GM19239 (cell line): ENCODE measurements at places on chromosomes 6 and 20.
A peak's percentile ranks its signal among the peaks of the same experiment; 100 is the strongest.

GRCh38 chr6:119444642-119445557 is 95.3 kb upstream of the MAN1A1 start:
- no peak for DNase-seq

GRCh38 chr6:154733183-154733625 is at the start of gene SCAF8:
TSS of gene SCAF8 (plus strand) at chr6:154733416. CDS start at chr6:154733901, 485 bp downstream.
- DNase-seq, result peak; percentile 80

- no peak for DNase-seq
Measured at GRCh38 chr6:66179361-66179760, 472.3 kb upstream of the EYS start.

DNA sequence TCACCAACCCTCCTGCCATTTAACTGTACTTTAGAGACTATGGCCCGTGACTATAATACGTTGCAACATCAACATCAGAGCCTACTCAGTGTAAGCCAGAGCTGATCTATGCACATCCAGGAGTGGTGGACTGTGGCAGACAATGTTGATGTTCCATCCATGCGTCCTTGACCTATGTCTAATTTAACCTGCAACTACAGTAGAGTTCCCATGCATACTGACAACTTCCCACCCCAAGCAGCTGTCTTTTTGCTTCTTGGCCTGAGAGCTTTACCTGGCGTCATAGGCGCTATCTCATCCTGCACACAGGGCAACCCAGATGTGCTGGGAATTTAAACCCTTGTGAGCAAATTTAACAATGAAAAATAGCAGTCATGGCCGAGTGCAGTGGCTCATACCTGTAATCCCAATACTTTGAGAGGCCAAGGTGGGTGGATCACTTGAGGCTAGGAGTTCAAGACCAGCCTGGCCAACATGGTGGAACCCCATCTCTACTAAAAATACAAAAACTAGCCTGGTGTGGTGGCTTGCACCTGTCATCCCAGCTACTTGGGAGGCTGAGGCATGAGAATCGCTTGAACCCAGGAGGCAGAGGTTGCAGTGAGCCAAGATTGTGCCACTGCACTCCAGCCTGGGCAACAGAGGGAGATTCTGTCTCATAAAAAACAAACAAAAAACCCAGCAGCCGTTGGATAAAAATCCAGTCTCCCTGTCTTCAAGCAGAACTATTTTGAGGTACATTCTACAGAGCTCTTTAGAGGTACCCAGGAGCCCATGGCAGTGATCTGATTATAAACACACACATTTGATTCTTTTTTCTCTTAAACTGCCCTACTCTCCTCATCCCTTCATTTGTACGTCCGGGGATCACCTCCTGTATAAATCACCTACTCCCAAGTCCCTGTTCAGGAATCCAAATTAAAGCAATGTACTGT is 22.0 kb downstream of the PERP start:
- no peak for DNase-seq

DNA sequence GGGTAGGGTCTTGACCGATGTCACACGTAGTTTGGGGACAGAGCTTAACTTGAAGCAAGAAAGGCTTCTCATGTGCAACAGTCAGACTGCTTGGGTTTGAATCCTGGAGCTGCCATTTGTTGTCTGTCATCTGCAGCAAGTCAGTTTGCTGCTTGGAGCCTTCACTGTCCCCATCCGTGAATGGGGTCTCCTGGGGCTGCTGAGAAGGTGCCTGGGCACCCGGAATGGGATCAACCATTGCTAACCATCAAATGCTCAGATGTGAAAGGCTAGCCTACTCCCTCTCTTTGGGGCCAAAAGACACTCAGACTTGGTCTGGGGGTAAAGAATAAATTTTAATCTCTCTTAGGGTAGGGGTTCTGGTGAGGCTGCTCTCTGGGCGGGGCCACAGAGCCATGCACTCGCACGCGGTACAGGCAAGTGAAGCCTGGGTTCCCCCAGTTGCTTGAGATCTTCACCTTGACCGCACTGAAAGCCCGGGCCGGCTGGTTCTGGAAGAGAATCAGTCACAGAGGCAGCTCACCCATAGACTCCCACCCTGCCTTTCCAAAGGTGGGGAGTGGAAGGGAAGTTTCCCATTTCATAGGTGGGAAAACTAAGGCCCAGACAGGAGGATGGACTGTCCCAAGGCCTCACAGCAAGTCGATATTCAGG is 20.6 kb downstream of the SUN5 start:
- no peak for DNase-seq

- no peak for DNase-seq
Measured at GRCh38 chr6:34272013-34272926, 23.5 kb upstream of the SMIM29 start.

GRCh38 chr6:158153576-158153975 is 14.5 kb downstream of the SERAC1 start:
- no peak for DNase-seq

DNA sequence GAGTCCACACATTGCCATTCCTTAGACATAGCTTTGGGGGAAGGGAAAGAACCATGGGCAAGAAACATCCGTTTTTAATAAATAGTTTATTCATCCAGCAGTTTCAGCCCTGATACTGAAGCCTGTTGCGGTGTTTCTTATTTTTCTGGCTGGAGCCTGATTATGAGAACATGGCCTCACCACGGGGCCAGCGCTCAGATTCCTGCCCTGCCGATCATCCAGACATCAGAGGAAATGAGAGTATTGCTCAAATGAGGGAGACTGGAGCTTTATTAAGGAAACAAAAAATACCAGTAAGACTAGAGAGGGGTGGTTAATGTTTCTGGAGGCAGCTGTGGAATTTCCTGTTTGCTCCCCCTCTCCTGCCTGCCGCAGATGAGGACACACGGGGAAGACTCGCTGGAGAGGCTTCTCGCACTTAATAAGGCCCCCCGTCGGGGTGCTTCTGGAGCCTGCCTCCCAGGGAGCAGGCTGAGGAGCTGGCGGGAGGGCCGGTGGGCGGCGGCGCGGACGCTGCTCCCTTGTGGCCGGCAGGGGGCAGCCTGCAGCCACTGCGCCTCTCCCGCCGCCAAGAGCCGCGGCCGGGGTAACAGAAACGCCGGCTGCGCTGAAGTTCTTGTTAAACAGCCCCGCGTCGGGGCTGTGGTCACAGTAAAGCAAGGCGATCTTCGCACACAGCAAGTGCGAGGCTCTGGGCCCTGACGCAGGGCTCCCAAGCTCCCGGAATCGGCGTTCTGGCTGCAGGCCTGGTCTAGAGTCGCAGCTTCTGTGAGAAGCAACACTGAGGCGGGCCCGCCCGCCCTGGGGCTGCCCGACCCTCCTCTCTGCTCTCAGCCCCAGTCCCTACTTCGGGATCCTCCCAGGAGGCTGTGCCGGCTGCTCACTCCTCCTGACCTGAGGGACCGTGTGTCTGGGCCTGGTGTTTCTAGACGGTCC is 17.5 kb downstream of the LEMD2 start:
- peak; percentile 69 for DNase-seq

GRCh38 chr6:10051283-10051682 is 363.6 kb downstream of the TFAP2A start:
- DNase-seq, result no peak

- no peak for DNase-seq
Measured at GRCh38 chr6:52566853-52567279, 10.0 kb downstream of the TRAM2 start.

DNA sequence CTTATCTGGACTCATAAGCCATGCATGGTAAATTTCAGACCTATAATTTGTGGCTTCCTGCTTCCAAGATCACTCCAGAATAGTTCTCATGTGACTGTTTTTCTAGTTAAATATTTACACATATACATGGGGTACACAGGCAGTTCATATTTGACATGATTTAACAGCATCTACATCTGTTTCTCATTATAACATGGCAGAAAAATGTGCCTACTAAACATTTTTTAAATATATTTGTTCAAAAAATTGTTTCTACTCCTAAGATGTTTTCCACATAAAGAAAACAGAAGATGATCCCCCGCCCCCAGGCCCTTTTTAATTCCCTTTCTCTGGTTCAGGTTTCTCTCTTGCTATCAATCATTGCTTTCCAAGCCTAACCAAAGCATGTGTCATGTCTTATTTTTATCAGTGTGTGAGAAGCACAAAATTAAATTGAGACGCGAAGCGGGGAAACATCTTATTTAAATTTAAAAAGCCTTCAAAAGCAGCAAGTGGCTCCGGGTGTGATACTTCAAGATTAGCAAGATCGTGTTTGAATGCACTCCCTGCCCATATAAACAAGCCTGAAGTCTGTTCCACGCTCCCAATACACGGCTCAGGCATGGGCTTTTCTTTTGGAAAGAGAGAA is 37.3 kb downstream of the IPCEF1 start:
- no peak for DNase-seq

- no peak for DNase-seq
Measured at GRCh38 chr6:86148586-86148985, 505.9 kb upstream of the SYNCRIP start.

- DNase-seq, result no peak
Measured at GRCh38 chr6:36700831-36701230, 3.2 kb downstream of the RAB44 start.

GRCh38 chr20:1191299-1191698 is 6.5 kb upstream of the TMEM74B start:
- DNase-seq, result no peak

- DNase-seq, result no peak
Measured at GRCh38 chr6:61555993-61556392, 730.0 kb downstream of the KHDRBS2 start.
